Motor neuron (in vitro differentiated cells): ENCODE measurements at places on chromosomes 13 and 19. TPM values are rescaled to one million over a fixed set of nuclear protein-coding genes. Genes with fewer than 3 reads are reported as not detected.

Gene BCL3
- 4.3 and 4.7 TPM in 2 replicates for total RNA-seq

GRCh38 chr13:67515895-67516294, 285.8 kb upstream of the PCDH9 start:
- peak; percentile 88 for ATAC-seq

- peak; percentile 91 for ATAC-seq
Measured at GRCh38 chr19:16778796-16779411, 50.3 kb upstream of the SIN3B start.

- no peak for ATAC-seq
Measured at GRCh38 chr19:34731019-34731829, 2.8 kb upstream of the ZNF181 start.

DNA sequence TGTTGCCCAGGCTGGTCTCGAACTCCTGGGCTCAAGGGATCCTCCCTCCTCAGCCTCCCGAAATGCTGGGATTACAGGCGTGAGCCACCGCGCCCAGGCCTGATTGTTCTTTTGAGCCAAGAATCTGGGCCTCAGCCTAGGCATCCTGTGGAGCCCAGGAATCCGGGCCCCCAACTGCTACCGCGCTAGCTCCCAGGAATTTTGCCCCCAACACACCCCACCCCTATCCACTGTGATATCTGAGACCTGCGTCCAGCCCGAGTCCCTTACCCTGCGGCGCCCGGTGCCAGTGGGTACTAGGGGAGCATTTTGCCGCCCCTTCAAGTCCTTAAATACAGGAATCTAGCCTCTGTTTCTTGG, 838 bp upstream of the MYADM start:
- ATAC-seq: no peak

DNA sequence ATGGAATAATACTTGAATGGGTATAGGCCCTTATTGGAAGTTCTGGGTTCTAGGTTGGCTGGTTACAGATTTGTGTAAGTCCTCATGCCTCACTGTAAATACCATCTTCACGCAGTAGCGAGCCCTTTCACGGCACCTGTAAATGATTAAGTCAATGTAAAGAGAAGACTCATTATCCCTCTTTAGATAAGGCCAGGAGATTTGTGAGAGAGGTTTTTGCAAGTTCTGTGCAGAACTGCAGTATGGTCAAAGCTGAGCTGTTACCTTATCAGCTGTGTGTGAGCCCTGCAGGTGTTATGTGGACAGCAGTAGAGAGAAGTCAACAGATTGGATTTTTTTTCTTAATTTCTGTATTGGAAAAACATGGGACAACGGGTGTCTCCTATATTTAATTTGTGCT, 141.6 kb downstream of the SHISA2 start:
- no peak for ATAC-seq

DNA sequence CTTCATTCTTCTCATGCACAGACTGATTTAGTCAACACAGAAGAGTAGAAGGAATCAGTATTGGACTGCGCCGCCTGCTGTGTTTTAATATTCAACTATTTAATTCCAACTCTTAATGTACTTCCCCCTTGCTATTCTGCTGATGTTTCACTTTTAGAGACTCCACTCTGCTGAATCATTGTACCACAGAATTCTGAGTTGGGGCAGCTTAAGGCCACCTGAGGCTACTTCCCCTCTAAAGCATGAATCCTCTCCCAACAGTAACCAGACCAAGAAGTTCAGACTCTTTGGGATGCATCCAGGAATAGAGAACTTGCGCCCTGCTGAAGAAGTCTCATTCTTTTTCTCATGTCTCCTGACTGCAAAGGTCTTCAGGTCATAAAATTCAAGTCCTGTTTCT, 708.8 kb downstream of the UQCRFS1 start:
- no peak for ATAC-seq

DNA sequence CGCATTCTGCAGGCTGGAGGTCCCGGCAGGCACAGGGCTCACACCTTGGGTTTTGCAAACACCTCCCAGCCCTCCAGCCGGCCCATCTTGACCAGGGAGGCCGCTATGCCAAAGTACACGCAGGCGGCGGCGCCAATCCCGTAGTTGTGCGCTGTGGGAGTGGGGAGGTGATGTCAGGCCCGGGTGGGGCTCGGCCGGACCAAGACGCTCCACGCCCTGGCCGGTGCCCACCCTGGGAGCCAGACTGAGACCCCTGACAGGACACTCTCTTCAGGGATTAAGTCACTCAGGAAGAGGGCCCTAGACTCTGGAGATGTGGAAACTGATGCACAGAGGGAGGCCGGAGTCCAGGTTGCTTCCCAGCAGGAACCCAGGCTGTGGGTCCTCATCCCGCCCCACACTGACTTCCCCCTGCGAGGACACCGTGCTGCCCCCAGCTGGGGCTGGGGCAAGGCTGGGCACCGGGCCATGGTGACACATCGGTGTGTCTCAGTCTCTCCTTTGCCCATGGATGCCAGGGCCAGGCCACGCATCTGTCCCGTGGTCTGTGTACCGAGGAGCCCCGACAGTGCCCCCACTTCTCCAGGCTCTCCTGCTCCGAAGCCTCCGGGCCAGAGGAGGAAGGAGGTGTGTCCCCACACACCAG, 8.8 kb downstream of the NDUFA11 start:
- ATAC-seq: no peak

DNA sequence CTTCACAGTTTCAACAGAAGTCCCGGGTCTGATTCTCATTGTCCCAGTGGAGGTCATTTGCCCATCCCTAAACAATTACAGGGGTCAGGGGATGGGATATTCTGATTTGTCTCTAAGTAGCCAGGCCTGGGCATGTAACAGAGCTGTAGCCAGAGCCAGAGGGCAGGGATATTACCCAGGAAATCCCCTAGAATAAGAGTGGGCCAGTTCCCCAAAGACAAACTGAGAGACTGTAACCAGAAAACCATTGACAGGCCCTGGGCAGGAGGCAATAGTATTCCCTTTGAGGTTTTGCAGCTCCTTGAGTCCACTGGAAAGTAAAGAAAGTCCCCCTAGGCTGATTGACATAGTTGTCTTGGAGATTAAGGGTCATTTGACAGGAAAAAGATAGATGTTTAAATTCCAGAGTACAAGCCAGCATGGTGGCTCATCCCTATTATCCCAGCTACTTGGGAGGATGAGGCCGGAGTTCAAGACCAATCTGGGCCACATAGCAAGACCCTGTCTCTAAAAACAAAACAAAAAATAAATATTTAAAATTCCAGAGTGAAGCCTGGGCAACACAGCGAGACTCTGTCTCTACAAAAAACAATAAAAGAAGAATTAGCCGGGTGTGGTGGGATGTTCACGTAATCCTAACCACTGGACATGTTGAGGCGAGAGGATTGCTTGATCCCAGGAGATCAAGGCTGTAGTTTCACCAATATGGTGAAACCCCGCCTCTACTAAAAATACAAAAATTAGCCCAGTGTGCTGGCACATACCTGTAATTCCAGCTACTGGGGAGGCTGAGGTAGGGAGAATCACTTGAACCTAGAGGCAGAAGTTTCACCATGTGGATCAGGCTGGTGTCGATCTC, 1.9 kb upstream of the SDHAF1 start:
- no peak for ATAC-seq

GRCh38 chr19:45935267-45935666, 20.7 kb upstream of the NANOS2 start:
- ATAC-seq: peak; percentile 42

DNA sequence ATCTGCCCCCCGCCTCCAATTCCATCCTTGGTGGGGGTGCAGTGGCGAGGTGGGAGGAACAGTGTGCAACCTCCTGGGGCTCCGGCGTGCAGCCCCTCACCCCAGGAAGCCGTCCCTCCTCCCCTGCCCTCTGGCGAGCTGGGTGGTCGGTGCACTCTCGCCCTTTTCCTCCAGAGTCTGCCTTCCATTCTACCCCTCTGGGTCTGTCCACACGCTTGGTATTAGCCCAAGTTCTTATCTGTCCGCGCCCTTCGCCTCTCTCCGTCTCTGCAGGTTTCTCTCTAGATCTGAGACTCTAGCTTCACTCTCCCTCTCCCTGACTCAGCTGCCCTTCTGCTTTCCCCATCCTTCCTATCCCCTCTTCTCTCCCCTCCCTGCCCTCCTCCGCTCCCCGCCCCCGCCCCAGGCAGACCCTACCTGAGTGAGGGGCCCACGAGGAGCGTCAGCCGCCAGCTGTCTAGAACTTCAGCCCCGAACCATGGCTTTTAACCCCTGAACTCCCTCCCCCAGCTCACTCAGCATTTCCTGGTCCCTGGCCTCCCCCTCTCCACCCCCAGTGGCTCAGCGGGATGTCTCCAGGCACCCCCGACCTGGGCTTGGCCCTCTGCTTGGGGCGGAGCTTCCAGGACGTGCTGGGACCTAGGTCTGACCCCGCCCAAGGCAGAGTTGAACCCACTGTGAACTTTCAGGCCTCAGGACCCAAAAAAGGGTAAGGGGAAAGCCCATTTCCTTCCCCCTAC, 499 bp upstream of the KLK13 start:
- no peak for ATAC-seq
